Left forelimb (tissue), 1 donor: ENCODE measurements at places on chromosomes 6 and 20.

DNA sequence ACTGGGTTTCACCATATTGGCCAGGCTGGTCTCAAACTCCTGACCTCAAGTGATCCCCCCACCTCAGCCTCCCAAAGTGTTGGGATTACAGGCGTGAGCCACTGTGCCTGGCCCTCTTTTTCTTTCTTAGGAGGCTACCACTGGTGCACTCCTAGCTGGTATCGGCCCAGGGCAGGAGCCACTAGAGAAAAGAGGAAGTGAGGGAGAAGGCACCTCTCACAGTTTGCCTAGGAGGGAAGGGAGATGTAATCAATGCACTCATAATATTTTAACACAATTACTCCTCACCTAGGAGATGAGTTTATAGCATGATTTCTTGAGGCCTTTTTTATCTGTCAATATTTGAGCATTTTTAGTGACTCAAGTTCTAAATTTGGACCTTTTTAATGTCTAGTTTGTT, 189.0 kb upstream of the SOX4 start:
- no peak for DNase-seq

GRCh38 chr6:115456848-115457247, 603.8 kb downstream of the FRK start:
- no peak for DNase-seq

DNA sequence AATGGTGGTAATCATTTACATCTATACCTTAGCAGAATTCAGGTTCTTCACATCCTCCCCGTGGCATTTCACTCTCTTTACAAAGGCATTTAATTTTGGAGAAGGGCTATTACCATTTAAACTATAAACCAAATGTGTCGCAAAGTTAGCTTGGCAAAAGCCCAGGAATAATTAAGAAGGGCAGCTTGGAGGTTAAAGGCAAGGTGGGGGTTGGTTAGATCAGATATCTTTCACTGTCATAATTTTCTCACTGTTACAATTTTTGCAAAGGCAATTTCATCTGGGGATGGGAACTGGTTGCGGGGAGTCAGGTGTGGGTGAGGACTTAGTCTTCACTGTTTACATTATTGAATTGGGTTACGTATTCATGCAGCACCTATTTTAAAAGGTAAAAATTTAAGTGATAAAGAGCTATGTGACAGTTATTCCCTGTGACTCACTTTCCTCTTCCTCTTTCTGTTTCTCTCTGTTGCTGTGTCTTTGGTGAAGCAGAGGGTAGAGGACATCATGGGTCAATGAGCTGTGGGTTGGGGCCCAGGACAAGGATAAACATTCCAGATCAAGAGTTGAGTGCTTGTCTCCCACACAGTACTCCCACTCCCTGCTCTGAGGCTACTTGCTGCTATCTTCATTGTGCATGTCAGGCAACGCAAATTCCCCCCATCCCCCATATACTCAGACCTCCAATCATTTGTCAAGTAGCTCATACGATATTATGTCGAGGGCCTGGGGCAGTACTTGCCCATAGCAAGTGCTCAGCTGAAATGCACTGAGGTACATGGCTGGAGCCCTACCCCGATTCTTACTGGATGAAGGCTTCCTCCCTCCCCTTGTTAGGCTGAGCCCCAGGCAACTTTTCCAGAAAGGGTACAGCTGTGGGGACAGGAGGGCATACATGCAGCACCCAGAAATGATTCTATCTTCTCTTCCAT, 223.1 kb upstream of the MYLIP start:
- no peak for DNase-seq

DNA sequence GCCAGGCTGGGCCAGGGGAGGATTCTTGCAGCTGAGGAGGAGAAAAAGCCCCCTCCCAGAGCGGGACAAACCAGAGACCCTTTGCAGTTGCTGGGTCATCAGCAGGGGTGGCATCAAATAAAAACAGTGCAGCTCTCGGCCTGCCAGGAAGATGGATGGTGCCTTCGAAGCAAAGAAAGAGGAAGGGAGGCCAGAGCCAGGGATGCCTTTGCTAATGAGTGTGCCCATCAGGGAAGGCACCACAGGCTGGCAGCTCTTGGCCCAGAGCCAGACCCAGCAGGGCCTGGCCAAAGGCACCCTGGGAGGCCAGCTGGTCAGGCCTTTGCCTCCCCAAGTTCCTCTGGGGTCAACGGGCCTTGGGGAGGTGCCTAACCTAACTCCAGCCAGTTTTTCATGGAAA, 26.3 kb upstream of the ZNF318 start:
- DNase-seq: no peak

GRCh38 chr6:36863670-36864540, 10.7 kb downstream of the PPIL1 start:
- DNase-seq: no peak

DNA sequence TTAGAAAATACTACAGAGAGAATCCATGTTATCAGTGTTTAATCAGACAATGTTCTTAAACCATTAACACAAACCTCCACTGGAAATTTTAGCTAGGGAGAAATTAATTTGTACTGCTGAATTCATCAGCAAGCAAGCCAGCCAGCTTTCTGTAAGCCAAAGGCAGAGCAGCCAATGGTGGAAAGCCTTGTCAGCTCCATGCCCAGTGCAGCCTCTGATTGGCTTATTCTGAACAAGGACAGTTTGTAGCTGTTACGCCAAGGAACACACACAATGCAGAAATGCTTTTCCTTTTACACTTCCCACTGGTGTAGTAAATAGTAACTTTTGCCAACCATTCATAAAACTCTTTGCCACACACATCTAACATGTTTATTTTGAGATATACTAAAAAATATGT, 265.0 kb downstream of the TENT5A start:
- no peak for DNase-seq

GRCh38 chr6:16129623-16130401, 926 bp downstream of the MYLIP start:
- DNase-seq: no peak
